ENCODE measurements at places on chromosomes 3 and 15. TPM values are rescaled to one million over a fixed set of nuclear protein-coding genes. Genes with fewer than 3 reads are reported as not detected.
A peak's percentile ranks its signal among the peaks of the same experiment; 100 is the strongest.

- no peak for DNase-seq
These were observed 976 bp upstream of the ARGFX start for GRCh38 chr3:121566773-121567172.

DNA sequence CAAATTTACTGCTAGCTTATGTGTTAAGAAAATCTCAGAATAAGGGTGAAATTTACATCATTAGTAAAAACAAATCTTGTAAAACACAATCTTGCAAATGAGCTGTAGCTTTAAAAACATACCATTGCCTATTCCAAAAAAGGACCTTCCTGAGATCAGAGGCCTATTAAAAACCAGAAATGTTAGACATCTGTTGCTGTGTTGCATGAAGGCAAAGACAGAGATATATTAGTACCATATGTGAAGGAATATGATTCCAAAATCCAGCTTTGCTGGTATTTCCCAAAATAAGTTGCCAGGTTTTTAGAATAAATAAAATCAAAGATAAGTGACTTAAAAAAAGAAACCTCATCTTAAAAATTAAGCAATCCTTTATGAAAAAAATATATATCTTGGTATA is 504.1 kb upstream of the CDIN1 start:
- DNase-seq = no peak

- DNase-seq = no peak
These were observed 54.3 kb upstream of the NEK10 start for GRCh38 chr3:27423463-27423862.

- no peak for DNase-seq
These were observed 145.7 kb upstream of the NPHP3 start for GRCh38 chr3:132867956-132868355.

DNA sequence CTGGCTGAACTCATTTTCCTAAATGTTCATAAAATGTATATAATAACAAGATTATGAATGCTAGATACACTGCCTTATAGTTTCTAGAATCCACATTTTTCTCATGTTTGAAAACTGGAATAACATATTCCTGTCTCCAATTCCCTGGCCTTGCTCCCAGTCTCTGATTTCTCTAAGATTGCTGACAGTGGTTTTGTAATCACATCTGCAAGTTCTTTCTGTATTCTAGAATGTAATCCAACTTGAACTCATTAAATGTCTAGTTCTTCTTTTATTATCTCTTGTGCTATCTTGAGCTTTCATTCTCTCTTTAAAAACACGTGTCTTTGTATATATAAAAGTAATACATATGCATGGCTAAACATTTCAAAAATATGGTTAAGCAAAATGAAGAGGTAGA is 215.2 kb upstream of the ADAMTS9 start:
- no peak for DNase-seq

GRCh38 chr3:33218446-33219174 is at the start of gene SUSD5:
Gene SUSD5 (minus strand): TSS chr3:33218810. CDS start chr3:33218797, 13 bp downstream.
- DNase-seq = no peak

GRCh38 chr3:135169651-135170050 is 374.6 kb downstream of the EPHB1 start:
- DNase-seq = no peak

DNA sequence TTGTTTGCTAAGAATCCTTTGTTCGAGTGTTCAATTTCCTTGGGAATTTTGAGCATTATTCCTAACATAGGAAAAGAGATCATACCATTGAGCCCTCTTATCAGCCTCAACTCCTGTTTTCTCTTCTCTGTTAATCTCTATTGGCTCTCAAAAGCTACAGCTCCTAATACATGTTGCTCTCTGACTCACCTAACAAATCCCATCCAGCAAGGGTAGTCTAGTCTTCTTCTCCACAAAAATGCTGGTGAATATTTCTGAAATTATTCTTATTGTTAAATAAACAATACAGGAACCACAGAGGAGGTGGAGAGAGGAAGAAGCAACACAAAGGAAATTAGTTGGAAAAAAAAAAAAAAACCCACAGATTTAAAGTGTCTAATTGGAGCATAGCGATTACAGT is 325.8 kb upstream of the NAALADL2 start:
- no peak for DNase-seq

DNA sequence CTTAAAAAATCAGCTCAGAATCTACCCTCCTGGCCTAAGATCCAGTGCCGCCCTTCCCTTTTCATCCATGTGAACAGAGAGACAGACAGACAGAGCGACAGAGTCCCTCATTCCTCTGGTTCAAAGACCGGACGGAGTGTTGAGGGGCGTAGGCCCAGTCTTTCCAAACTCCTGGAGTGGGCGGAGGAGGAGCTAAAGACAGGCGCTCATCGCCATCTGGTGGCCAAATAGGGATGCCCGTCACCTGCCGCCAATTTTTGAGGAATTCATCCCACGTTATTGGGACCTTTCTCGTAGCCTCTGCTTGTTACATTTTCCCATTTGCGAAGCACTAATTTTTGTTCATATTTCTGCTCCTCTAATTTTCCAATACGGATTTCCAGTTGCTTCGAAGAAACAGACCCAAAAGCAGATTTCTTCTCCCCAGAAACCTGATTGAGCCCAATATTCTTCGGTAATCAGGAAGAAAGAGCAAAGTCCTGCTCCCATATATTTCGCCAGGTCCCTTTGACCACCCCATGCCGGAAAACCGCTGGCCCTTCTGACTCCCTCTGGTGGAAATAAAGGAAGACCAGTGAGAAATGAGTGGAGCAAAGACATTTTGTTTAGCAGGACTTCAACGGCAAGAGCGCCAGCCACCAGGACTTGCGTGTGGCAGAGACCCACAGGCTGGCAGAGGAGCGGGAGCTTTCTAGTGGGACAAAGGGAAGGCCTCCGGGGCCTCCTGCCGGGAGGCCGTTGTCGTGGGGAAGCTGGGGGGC is 88.0 kb downstream of the LRRK1 start:
- DNase-seq = peak; percentile 89

The SATB1 gene
- 16.5 TPM for total RNA-seq

The ZNF710 gene
- 11.5 TPM for total RNA-seq

The SCN11A gene
- 0.32 TPM for total RNA-seq

The ALDH1L1 gene
- 105 TPM for total RNA-seq

The KLHL25 gene
- total RNA-seq = 30.0 TPM
